ENCODE measurements at places on chromosomes 7 and 10. TPM values are rescaled to one million over a fixed set of nuclear protein-coding genes. Genes with fewer than 3 reads are reported as not detected.

- no peak for DNase-seq
These were observed 11.2 kb upstream of the CRYGN start for GRCh38 chr7:151451156-151451555.

DNA sequence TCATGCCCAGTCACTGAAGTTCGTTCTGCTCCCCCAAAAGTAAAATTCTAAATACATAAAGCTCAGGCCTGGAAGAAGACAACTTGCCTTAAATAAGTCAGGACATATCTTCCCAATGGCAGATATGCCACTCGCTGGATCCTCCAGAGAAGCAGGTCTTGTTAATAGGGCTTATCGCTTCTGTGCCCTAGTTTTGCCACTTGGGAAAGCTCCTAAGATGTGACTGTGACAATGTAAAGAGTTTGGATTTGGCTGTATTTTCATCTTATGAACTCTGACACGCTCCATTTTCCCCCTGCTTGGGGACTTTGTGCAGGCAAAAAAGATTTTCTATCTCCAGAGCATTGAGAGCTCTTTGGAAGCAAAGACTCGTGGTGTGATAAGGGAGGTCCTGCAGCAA, 279.9 kb downstream of the WDR11 start:
- DNase-seq: no peak

GRCh38 chr10:119377958-119378736, 164.4 kb downstream of the RGS10 start:
- no peak for DNase-seq

DNA sequence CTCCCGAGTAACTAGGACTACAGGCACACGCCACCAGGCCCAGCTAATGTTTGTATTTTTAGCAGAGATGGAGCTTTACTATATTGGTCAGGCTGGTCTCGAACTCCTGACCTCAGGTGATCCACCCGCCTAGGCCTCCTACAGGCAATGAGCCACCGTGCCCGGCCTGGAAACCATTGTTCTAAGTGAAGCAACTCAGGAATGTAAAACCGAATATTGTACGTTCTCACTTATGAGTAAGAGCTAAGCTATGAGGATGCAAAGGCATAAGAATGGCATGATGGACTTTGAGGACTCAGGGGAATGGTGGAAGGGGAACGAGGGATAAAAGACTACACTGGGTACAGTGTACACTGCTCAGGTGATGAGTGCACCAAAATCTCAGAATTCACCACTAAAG, 235.1 kb upstream of the AUTS2 start:
- no peak for DNase-seq

DNA sequence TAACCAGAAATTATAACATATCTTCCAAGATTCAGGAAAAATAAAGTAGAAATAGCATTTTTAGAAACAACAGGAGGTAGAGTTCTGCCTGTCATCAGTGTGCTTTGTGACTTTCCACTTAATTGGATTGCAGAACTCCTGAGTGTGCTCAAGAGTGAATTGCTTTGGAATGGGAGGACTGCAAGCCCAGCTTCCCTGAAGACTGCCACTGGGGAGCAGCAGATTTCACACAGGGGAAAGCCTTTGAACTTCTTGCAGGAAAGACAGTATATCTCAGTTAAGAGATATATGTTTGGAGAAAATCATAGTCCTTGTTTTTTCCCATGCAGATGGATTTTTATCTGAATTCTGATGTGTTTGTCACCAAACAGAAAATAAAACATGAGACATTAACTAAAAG, 124.5 kb downstream of the TMEM168 start:
- no peak for DNase-seq

DNA sequence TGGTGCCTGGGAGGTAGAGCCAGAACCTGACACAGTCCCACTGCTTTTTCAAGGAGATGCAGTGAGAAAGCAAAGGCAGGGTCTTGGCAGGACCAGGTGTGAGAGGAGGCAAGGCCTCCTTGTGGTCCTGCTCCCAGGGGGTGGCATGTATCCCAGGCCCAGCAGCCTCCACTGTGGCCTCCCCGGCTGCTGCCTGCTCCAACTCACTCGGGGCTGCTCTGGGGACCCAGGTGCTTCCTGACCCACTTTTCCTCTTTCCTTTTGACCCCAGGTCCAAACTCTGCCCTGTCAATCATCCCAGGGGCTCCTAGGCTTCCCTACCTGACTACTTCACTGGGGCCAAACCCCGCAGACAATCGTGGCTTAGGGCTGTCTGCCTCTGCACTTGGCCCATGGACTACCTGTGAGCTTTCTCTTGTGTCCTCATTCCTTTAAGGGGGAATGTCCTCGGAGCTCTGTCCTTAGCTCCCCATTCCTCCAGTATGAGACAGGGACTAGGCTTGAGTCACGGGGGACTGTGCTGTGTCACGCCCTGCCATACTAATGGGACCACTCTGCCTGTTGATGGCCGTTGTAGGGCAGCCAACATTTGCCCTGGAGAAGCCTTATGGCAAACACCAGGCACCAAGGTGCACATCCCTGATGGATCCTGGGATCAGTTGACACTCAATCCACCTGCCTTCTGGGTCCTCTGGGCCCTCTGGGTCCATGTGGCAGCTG, 1.1 kb upstream of the AEBP1 start:
- no peak for DNase-seq

DNA sequence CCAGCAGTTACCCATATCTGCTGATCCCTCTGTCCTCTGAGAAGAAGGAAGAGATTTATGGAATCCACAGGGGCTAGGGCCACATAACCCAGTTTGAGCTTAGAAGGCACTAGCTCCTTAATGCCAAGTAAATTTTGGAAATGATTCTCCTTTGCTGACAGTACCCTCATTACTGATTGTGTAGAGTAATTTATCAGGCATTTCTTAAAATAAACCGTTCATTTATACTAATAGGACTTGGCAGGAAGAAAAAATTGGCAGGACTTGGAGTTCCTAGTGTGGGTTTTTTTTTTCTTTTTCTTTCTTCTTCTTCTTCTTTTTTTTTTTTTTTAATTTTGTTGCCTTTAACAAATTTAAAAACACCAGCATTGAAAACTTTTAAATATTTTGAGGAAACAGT, 645.7 kb downstream of the SUGCT start:
- DNase-seq: no peak

- no peak for DNase-seq
These were observed 6.9 kb upstream of the LDB3 start for GRCh38 chr10:86661161-86662025.

- no peak for DNase-seq
These were observed 67.7 kb downstream of the CNNM2 start for GRCh38 chr10:102985811-102986210.

GIMAP1 gene
- polyA plus RNA-seq: 71.4 TPM

GPR85 gene
- polyA plus RNA-seq: not detected

CRHR2 gene
- not detected for polyA plus RNA-seq

MYL10 gene
- not detected for polyA plus RNA-seq

INMT gene
- not detected for polyA plus RNA-seq

MKRN1 gene
- polyA plus RNA-seq: 86.5 TPM

ADIRF gene
- not detected for polyA plus RNA-seq
